Esophagus mucosa (tissue), 1 donor: ENCODE measurements at places on chromosomes 13 and 19. TPM values are rescaled to one million over a fixed set of nuclear protein-coding genes. Genes with fewer than 3 reads are reported as not detected.
A peak's percentile ranks its signal among the peaks of the same experiment; 100 is the strongest.

DNA sequence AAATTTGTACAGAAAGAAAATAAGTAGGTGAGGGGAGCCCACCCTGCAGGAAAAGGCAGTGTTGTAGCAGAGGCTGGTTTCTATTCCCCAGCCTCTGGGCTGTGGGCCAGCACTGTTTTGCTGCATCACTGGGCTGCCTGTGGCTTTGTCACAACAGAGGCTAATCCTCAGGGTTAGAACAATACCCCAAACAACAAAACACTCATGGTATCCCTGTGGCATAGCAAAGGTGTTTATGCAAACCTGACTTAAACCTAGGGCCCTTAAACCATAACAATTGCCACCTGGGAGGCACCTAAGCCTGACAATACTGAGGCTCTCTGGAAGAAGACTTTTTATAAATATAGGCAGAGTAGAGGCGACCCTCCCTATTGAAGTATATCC, 314.7 kb downstream of the OLFM4 start:
- ATAC-seq: no peak

DNA sequence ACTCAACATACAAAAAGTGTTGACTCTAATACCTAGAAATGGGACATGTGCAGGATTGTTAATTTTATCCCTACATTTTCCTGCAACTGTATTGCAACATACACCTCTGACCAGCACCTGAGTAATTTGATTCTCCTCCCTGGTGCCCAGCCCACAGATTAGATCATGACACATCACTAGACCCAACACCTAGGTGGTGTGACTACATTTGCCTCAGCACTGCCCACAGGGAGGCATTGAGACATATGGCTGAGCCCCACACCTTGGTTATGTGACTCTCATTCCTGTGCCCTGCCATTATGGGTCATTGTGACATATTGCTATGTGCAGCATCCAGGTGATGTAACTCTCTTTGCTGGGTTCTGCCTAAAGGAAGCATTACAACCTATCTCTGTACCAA, 13.2 kb upstream of the ZNF254 start:
- ATAC-seq: peak; percentile 96

The ZNF98 gene
- total RNA-seq: not detected

The INTS6 gene
- 26.5 TPM for total RNA-seq
